ENCODE measurements at places on chromosomes 11 and 22.
A peak's percentile ranks its signal among the peaks of the same experiment; 100 is the strongest.

- no peak for DNase-seq
Observed at GRCh38 chr11:123393312-123393927, 36.6 kb upstream of the GRAMD1B start.

DNA sequence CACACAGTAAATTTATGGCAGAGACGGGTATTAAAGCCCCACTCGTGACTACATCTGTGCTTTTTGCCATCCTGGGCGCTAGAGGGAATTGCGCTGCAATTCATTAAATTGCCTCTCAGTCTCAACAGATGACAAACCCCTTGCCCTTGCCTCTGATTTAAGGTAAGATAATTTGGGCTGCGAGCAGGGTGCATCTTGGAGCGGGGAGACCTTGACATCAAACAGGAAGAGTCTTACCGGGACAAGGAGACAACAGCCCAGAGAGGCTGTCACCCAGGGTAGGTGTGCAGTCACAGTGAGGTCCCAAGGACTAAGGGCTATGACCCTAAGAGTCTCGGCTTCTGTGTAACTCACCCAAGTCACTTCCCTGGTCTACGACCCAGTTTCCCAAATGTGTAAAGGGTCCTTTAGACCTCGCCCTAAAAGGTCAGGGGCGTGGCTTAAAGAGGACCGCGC is 449 bp upstream of the TOM1 start:
- DNase-seq, result no peak

GRCh38 chr11:85619499-85619898 is 7.6 kb downstream of the DLG2 start:
- peak; percentile 24 for DNase-seq

DNA sequence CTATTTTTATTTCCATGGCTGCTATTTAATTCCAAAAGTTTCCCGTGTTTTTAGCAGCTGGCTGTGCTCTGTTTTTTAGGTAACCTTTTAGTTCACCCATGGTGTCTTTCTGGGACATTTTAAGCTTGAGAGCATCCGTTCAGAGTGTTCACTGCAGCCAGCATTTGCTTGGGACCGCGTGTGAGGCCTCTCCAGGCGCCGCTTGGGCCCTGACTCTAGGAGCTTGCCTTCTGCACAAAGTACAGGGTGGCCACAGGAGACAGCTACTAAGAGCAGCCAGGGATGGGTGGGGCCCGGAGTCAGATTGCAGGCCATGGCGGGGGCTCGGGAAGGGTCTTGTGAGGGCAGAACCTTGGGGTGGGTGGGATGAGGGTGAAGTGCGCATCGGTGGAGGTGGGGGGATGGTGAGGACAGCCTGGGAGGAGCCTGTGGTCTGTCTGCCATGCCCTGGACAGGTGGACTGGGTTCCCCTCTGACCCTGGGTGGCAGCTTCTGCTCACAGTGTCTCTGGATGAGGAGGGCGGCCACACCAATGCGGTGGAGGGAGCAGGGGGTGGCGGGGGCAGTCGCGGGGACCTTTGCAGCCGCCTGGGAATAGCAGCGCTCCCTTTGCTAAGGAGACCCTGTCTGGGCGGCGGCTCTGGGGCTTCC is 288.1 kb downstream of the TBC1D22A start:
- DNase-seq, result no peak

DNA sequence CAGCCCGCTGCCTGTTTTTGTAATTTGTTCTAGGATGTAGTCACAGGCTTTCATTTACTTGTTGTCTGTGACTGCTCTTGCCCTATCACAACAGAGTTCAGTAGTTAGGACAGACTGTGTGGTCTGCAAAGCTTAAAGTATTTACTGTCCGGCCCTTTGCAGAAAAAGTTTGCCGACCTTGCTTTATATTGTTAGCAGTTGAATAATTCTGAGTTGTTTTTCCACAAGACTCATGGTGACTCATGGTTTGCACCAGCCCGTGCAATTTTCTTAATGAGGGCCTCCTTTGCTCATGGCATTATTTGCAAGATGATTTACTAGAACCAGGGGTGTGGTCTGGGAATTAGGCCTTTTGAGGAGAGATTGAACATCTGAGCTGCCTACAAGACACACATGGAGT is 110.6 kb downstream of the SCN3B start:
- DNase-seq, result peak; percentile 76

GRCh38 chr11:133928628-133929059 is 28.1 kb downstream of the IGSF9B start:
- no peak for DNase-seq

DNA sequence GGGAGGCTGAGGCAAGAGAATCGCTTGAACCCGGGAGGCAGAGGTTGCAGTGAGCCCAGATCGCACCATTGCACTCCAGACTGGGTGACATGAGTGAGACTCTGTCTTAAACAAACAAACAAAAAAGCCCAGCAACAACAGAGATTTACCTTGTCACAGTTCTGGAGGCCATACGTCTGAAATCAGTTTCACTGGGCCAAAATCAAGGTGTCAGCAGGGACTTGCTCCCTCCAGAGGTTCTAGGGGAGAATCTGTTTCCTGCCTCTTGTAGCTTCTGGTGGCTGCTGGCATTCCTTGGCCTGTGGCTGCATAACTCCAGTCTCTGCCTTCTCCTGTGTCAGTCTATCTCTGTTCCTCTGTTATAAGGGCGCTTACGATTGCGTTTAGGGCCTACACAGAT is 1.5 kb downstream of the DDX10 start:
- DNase-seq, result no peak

DNA sequence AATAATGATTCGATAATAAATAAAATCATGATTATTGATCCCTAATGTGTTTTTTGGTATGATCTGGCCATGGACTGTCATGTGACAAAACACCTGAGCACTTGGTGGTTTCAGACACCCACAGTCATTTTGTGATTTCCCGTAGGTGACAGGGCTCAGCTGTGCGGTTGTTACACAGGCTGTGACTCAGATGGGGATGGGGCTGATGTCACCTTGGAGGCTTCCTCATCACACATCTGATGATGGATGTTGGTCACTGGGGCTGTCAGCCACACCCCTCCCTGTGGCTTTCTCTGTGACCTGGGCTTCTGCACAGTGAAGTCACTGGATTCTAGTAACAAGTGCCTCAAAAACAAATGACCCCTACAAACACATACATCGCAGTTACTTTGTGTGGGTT is 995.1 kb downstream of the BRD1 start:
- DNase-seq, result peak; percentile 11

DNA sequence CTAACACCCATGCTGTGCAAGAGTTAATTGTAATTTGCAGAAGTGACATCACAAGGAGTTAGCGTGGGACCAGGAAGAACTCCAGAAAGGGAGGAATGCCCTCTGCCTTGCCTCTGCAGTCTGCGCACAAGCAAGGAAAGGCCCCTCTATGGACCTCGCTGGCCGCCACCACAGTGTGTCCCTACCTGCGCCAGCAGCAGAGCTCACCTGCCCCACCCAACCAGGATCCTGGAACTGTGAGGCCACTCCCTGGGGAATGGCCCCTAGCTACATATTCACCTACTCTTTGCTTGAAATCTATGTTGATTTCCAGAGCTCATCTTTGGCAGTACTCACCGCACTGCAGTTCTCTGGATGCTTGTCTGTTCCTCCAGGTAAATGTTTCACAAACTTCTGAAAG is 72.0 kb upstream of the MTNR1B start:
- no peak for DNase-seq

DNA sequence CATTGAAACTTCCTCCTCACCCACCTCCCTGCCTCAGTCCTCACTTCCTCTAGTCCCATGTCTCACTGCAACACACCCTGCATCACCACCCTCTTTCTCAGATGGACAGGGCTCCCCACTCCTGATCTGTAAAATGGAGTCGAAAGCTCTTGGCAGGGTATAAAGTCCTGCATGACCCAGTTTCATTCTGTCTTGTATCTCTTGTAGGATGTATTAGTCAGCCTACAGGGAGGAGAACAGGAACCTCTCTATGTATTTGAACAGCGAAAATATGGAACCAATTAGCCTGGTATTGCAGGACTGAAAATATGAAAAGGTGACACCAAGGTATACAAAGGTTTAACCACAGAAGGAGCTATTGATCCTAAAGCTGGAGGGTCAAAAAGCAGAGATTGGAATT is 156.9 kb upstream of the SNX19 start:
- no peak for DNase-seq

DNA sequence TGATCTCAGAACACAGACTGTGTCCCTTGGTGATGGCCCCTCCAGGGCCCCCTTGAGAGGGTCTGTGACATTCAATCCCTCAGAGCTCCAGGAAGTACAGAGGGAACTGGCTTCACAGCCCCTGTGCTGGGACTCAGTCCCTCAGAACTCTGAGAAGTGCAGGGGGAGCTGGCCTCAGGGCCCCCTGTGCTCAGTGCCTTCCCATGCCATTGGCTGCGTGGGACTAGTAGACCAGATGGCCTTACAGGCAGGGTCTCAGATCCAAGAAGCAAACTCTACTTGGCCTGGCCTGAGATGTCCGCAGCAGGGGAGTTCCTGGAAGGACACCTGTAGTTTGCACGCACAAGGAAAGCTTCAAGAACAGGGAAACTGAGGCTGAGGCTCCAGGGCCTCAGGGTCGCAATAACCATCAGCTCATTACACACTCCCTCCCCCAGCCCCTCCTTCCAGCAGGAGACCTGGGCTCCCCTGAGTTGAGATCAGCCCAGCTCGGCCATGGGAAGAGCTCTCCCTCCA is 138.4 kb downstream of the BRD1 start:
- no peak for DNase-seq

DNA sequence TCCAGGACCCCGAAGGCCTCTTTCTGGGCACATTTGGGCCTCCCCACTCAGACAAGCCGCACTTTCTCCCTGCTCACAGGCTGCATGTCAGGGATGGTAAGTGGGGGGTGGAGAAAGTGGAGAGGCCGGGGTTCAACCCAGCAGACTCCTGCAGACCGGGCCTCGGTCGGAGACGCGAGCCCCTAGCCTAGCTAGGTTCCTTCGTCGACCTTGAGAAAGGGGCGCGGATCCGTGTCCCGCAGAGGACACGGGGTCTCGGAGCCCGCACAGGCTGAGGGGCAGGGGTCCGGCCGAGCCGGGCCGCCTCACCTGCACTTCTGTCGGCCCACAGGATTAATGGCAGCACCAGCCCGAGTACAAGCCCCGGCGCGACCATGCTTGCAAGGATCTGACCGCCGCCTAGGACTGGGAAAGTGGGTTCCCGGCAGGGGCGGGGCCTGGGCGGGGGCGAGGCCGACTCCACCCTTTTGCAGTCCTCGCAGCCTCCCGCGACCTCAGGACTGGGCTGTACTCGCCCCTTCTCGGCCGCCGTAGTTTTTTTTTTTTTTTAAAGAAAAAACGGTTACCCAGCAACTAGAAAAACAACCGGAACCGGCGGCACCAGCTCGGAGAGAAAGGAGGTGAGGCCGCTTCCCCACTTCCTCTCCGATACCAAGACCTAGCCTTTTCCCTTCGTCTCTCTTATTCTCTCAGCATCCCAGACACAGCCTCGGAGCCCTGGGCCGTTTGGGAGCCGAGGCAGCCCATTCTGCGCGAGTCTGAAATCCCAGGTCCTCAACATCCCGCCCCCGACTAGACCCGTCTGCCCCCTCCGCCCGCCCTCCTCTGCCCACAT is at the start of the genes SIAE and SPA17:
Gene SIAE, minus strand, starts transcription at position 407 of the 835 bp plus-strand sequence. Its CDS starts 31 bp downstream, at position 376.
Gene SPA17, plus strand, starts transcription at position 572 of the 835 bp plus-strand sequence. CDS start 1,361 bp downstream, outside the sequence.
- peak; percentile 99 for DNase-seq

GRCh38 chr11:84962018-84962417 is 665.1 kb downstream of the DLG2 start:
- DNase-seq, result no peak

DNA sequence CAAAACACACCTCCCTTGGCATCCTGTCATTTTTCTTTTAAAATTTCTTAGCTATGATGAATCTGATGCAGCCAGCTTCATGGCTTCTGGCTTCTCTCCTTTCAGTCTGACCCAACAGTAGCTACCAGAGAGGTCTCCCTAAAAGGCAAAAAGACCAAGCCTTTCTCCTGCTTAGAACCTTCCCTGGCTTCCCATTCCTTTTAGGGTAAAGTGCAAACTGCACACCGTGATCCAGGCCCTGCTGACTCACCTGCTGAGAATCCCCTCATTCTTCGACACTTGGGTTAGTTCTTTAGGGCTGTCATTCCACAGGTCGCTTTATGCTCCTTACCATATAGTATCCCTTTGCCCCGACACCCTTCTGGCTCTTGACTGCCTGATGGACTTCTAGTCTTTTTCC is 362.4 kb downstream of the MIAT start:
- DNase-seq, result no peak

- DNase-seq, result no peak
Observed at GRCh38 chr22:40153192-40153591, 24.5 kb upstream of the TNRC6B start.

DNA sequence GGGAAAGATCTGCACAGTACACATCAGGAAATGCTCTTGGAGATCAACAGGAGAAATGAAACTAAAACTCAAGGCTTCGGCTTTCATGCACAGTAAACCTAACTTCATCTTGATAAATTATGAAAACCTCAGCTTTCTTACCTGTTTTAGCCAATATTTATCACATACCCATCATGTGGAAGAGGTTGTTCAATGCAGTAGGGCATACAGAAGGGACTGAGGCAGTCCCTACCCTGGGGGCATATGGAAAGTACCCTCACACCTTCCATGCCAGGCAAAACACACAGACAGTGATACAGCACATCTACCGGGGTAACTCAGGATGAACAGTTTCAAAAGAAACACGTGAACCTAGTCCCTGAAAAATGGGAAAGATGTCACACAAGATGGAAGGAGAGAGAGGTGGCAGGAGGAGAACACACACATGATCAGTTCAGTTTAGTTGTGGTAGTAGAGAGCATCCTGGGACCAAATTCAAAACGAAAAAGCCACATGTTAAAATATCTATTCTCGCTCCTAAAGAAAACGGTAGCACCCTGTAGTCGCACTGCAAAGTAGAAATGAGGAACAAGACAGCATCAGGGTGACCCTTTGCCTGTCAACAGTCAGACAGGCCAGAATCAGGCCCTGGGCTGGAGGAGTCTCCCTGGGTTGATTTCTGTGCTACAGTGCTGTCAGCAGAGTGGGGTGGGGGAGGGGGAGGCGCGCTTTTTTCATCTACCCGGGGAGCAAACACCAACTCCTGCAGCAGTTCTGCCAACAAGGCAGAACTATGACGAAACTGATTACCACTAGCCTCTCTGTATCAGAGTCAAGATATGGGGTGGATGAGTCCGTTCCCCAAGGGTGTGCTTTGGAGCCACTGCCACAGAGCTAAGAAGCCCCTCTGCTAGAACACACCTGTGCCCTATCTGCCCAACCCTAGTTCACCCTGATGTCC is 1.3 kb downstream of the HIRA start:
- peak; percentile 18 for DNase-seq

GRCh38 chr11:7520981-7521487 is 7.2 kb downstream of the PPFIBP2 start:
- no peak for DNase-seq

- DNase-seq, result no peak
Observed at GRCh38 chr22:17493419-17493981, 69.8 kb upstream of the SLC25A18 start.

- no peak for DNase-seq
Observed at GRCh38 chr22:31094021-31094551, 13.0 kb downstream of the SMTN start.

Data from HT1080 (cell line).